ENCODE measurements at places on chromosomes 13 and 19. TPM values are rescaled to one million over a fixed set of nuclear protein-coding genes. Genes with fewer than 3 reads are reported as not detected.
A peak's percentile ranks its signal among the peaks of the same experiment; 100 is the strongest.

DNA sequence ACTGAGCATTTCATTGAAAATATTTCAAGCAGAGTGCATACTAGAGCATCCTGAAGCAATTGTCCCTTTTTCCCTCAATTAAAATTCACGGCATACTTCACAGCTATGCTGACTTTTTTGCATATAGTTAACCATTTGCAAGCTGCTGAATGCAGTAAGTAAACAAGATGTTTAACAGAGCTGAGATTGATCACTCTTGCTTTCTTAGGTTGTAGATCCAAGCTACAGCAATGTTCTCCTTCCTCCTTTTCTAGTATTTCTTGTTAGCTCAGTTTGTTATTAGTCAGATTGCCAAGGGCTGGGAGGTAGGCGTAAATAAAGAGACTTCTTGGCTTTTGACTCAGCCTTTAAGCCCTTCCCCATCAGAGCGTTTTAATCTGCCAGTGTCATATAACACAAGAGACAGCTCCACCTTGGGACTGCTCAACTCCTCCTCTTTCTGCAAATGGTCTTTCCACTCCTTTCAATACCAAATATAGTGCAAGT is at the start of gene SLITRK6:
Gene SLITRK6 (minus strand): TSS at position 323 of the 486 bp plus-strand sequence. CDS start 2,911 bp downstream, outside the sequence.
- no peaks in the 10 kb centered on the region for H3K27me3 ChIP-seq
- no peaks in the 10 kb centered on the region for H3K4me1 ChIP-seq
- H3K36me3 ChIP-seq: no peaks in the 10 kb centered on the region
- H3K4me3 ChIP-seq: no peak within 1 kb of the TSS
- DNase-seq: no peak

PROZ gene
- total RNA-seq: not detected

DNA sequence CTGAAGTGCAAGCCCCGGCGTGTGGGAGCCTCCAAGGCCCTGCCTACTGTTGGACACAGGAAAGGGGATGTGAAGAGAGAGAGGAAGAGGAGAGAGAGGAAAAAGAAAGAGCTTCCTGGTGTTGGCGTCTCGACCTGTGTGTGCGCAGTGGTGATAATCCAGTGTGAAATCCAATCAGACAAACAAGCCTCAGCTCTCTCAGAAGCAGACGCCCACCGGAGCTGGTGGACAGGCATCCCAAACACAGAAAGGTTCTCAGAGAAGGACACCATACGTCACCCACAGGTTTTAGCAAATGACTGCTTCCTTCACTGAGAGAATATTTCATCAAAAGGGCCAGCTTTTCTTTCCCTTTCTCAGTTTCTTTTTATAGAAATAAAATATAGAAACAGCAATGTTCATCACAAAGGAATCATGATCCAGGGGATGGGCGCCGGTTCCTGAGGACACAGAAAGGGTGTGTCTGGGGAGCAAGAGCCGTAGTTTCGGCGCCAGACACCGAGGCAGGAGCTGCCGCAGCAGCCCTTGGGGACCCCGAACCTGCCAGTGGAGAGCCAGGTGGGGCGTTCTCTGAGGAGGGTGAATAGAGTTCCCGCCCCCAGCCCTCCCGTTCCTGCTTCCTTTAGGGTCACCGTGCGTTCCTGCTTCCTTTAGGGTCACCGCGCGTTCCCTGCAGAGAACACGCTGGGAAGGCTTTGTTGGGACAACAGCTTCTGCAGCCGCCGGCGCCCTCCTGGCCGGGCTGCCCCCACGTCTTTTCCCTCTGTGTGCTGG is 145.8 kb upstream of the SOX1 start:
- H3K4me3 ChIP-seq: no peak overlapping the region
- no peaks in the 10 kb centered on the region for H3K36me3 ChIP-seq

- H3K36me3 ChIP-seq: no peaks in the 10 kb centered on the region
- no peak overlapping the region for H3K4me3 ChIP-seq
- peak; percentile 38 for DNase-seq
- no peaks in the 10 kb centered on the region for H3K27me3 ChIP-seq
- no peaks in the 10 kb centered on the region for H3K4me1 ChIP-seq
Observed at GRCh38 chr13:111555268-111555808, 234.9 kb downstream of the TEX29 start.

- no peaks in the 10 kb centered on the region for H3K36me3 ChIP-seq
- DNase-seq: no peak
- H3K4me3 ChIP-seq: no peak overlapping the region
- no peak overlapping the region for H3K27ac ChIP-seq
- no peaks in the 10 kb centered on the region for H3K4me1 ChIP-seq
Observed at GRCh38 chr19:496986-497385, 700 bp downstream of the MADCAM1 start.

DNA sequence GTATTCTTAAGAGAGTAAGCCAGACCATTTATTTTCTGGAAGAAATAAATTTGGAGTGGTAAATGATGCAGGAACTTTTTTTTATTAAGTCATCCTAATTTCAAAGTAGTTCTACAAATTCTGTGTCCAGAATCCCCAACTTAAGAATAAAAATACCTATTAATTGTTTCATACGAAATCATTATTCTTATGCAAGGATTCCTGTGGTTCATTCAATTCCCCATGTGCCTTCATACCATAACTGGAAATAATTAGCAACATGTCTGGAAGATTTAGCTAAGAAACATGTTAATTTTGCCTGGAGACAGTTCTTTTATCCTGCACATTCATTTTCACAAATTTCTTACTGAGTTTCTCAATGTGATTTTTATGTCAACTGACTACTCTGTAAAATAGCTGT is 408.6 kb downstream of the PCDH9 start:
- no peak overlapping the region for H3K4me3 ChIP-seq
- no peaks in the 10 kb centered on the region for H3K36me3 ChIP-seq
- H3K27me3 ChIP-seq: no peaks in the 10 kb centered on the region

GRCh38 chr19:11165486-11166030 is 10.0 kb upstream of the SPC24 start:
- H3K27ac ChIP-seq: peak overlapping the region; percentile 91
- peaks cover 5% of the 10 kb centered on the region for H3K36me3 ChIP-seq
- H3K4me3 ChIP-seq: no peak overlapping the region
- H3K27me3 ChIP-seq: no peaks in the 10 kb centered on the region
- no peak for DNase-seq
